ENCODE measurements at places on chromosomes 13 and 19.

DNA sequence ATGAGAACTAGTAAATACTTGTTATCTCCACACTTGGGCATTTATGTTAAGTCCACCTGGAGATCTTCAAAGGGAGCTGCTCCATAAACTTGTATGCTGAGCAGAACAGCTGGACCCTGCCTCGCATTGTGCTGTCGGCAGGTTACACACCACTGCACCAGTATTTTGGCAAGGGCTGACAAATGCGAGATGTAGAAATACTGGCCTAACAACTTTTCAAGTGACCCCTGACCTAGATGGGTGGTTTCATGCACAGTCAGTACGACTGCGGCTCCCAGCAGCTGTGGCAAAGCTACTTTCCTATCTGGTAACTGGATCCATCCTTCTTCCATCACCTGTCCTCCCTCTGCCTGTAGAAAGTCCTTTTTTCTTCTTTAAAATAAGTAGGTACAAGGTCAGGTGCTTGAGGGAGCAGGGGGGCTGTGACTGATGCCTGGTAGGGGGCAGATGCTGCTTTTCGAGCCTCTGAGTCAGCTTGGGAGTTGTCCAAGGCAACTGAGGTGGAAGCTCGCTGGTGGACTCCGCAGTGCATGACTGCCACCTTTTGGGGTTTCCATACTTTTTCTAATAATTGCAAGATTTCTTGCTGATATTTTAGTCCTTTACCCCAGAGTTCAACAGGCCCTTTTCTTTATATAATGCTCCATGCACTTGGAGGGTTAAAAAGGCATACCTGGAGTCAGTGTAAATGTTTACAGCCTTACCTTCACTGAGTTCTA lies 86.8 kb downstream of the SLC25A15 start:
- no peak for DNase-seq
- H3K4me1 ChIP-seq = no peaks in the 10 kb centered on the region
- peaks cover 92% of the 10 kb centered on the region for H3K36me3 ChIP-seq
- no peak overlapping the region for H3K4me3 ChIP-seq
- no peak overlapping the region for H3K27ac ChIP-seq

GRCh38 chr13:52751196-52751595 lies 11.6 kb upstream of the CNMD start:
- no peak for DNase-seq
- H3K36me3 ChIP-seq = no peaks in the 10 kb centered on the region
- no peaks in the 10 kb centered on the region for H3K4me1 ChIP-seq

DNA sequence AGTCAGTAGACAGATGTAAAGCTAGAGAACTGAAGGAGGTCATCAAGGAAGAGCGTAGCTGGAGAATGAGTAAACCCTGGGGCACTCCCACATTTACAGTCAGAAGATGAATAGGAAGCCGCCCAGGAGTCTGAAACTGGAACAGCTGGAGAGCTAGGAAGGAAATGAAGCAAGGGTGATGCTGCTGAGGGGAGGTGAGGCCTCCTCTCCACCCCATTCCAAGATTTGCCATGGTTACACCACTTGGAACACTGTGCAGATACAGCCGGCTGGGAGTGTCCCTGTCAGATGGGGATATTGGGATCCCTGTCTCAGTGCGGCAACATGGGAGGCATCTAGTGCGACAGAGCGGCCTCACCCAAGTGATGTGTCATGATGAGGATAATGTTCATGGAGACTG lies 51.8 kb upstream of the GPI start:
- no peak for DNase-seq
- no peaks in the 10 kb centered on the region for H3K27me3 ChIP-seq
- H3K4me1 ChIP-seq = peaks cover 60% of the 10 kb centered on the region
- no peaks in the 10 kb centered on the region for H3K36me3 ChIP-seq

- H3K4me1 ChIP-seq = no peaks in the 10 kb centered on the region
- peaks cover 1% of the 10 kb centered on the region for H3K36me3 ChIP-seq
- no peak overlapping the region for H3K27ac ChIP-seq
- no peak for DNase-seq
- no peaks in the 10 kb centered on the region for H3K27me3 ChIP-seq
Observed at GRCh38 chr13:30780338-30780981, 45.1 kb downstream of the ALOX5AP start.

DNA sequence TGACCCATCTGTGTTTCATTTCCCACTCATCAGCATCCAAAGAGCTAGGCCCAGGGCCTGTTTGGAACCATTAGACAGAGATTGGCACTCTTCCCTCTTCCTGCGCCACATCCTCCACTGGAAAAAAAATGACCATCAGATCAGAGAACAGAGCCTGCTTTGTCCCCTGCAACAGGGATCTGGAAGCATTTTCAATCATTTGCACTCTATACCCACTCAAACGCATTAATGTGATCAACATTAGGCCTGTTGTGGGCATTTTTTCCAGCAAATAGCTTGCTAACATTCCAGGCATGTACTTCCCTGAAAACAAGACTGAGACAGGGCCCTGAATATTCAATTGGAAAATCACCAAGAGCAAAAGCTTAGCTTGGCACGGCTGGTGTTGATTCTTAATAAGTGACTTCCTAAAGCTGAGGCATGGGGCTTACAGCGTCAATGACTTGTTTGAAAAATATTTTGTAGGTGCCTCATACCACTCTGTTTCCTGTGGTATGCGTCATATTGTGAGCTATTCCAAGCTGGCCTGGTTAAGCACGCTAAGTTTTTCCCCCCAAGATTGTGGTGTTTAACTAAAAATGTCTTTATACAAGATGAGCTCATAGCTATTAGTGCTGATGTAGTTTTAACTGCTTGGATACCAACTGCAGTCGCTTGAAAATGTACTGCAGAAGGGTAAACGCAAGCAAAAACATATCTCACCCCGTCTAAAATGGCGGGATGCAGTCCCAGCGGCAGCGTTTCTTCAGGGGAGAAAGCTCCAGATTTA lies 404.4 kb downstream of the SPRY2 start:
- H3K27me3 ChIP-seq = no peaks in the 10 kb centered on the region
- H3K4me3 ChIP-seq = no peak overlapping the region
- no peaks in the 10 kb centered on the region for H3K36me3 ChIP-seq
- DNase-seq = no peak

GRCh38 chr13:26062853-26063444 lies 11.1 kb upstream of the SHISA2 start:
- no peak overlapping the region for H3K27ac ChIP-seq
- DNase-seq = peak; percentile 43

DNA sequence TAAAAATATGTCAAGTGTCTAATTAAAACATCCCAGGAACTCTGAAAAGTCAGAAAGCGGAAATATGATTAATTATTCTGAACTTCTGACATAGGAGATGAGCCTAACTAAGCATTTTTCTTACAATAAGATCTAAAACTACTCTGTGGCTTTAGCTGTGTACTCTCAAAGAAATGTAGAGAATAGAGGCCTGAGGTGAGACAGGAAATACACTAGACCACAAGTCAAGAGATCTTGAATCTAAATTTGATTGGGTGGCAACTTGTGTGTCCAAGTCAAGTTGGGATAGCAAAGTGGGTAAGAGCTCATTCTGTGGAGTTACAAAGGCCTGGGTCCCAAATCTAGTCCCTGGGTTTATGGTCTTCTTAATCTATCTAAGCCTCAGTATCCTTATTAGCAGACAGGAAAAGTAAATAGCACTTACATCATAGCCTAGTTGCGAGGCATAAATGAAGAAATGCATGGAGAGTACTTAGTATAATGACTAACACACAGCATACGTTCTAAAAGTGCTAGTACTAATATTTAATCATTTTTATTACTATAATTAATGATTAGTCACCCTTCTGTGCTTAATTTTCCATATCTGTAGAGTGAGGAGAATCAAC lies 9.4 kb upstream of the LRRC63 start:
- no peaks in the 10 kb centered on the region for H3K27me3 ChIP-seq
- peak overlapping the region; percentile 81 for H3K27ac ChIP-seq
- H3K4me1 ChIP-seq = peaks cover 32% of the 10 kb centered on the region
- H3K4me3 ChIP-seq = no peak overlapping the region

- no peaks in the 10 kb centered on the region for H3K27me3 ChIP-seq
- no peaks in the 10 kb centered on the region for H3K4me1 ChIP-seq
- H3K27ac ChIP-seq = no peak overlapping the region
- H3K36me3 ChIP-seq = no peaks in the 10 kb centered on the region
Observed at GRCh38 chr19:18775586-18776287, 15.4 kb downstream of the COMP start.

DNA sequence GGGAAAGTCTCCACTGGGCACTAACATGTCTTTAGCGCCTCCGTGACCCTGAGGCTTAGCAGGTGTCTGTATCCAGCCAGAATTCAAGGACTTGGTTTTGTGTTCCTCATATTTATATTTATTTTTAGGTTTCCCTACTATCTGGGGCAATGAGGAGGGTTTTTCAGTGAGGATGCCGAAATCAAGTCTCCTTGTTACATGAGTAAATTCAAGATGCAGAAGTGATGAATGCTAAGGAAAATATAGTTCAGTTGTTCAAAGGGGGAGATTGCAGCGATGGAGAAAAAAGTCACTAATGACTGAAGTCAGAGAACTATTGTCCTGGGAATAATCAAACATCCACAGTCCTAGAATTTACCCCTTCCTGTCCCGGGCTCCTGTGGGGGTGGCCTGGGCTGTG lies 791 bp upstream of the ADGRE2 start:
- H3K27ac ChIP-seq = no peak overlapping the region
- H3K4me1 ChIP-seq = peaks cover 6% of the 10 kb centered on the region
- H3K4me3 ChIP-seq = no peak overlapping the region
- peaks cover 32% of the 10 kb centered on the region for H3K27me3 ChIP-seq

GRCh38 chr19:49378512-49378911 lies 9.5 kb upstream of the KASH5 start:
- no peak overlapping the region for H3K4me3 ChIP-seq
- H3K36me3 ChIP-seq = no peaks in the 10 kb centered on the region
- no peak for DNase-seq
- peaks cover 2% of the 10 kb centered on the region for H3K27me3 ChIP-seq
- no peak overlapping the region for H3K27ac ChIP-seq
- no peaks in the 10 kb centered on the region for H3K4me1 ChIP-seq

- no peaks in the 10 kb centered on the region for H3K36me3 ChIP-seq
- DNase-seq = no peak
- no peak overlapping the region for H3K4me3 ChIP-seq
Observed at GRCh38 chr13:24627090-24627714, 53.0 kb upstream of the ATP12A start.

DNA sequence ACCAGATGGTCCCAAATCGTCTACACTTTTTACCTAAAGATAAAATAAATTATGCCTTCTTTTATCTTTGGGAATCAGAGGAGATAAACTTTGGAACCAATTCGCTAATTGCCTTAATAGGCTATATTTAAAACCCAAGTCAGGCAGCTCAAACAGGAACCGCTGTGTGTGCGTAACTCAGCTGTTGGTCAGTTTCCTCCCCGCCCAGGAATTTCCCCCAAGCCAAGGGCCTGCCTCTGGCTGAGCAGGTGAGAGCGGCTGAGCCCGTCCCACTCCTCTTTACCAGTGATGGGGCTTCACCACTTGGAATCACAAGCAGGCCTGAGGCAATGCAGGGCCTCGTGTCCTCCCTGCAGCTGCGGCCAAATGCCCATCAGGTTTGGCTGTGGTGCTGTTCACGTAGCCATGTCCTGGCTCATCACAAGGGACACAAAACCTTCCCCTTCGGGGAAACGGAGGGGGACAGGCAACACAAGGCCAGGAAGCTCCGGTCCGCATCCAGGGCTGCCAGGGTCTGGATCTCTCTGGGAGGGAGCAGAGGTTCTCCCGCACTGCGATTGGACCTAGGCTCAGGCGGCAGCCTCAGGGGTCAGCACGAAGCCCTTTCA lies 503 bp upstream of the SLC7A9 start:
- DNase-seq = no peak
- no peaks in the 10 kb centered on the region for H3K36me3 ChIP-seq
- no peaks in the 10 kb centered on the region for H3K4me1 ChIP-seq
- H3K27ac ChIP-seq = no peak overlapping the region
- no peaks in the 10 kb centered on the region for H3K27me3 ChIP-seq
- no peak overlapping the region for H3K4me3 ChIP-seq

- H3K36me3 ChIP-seq = no peaks in the 10 kb centered on the region
- H3K27ac ChIP-seq = no peak overlapping the region
- no peak for DNase-seq
- no peaks in the 10 kb centered on the region for H3K27me3 ChIP-seq
- no peaks in the 10 kb centered on the region for H3K4me1 ChIP-seq
- H3K4me3 ChIP-seq = no peak overlapping the region
Observed at GRCh38 chr13:66612983-66613382, 617.2 kb downstream of the PCDH9 start.

GRCh38 chr13:34254366-34254765 lies 436.4 kb downstream of the RFC3 start:
- no peaks in the 10 kb centered on the region for H3K36me3 ChIP-seq
- no peak for DNase-seq
- H3K27ac ChIP-seq = no peak overlapping the region
- no peak overlapping the region for H3K4me3 ChIP-seq
- no peaks in the 10 kb centered on the region for H3K27me3 ChIP-seq
- H3K4me1 ChIP-seq = no peaks in the 10 kb centered on the region

DNA sequence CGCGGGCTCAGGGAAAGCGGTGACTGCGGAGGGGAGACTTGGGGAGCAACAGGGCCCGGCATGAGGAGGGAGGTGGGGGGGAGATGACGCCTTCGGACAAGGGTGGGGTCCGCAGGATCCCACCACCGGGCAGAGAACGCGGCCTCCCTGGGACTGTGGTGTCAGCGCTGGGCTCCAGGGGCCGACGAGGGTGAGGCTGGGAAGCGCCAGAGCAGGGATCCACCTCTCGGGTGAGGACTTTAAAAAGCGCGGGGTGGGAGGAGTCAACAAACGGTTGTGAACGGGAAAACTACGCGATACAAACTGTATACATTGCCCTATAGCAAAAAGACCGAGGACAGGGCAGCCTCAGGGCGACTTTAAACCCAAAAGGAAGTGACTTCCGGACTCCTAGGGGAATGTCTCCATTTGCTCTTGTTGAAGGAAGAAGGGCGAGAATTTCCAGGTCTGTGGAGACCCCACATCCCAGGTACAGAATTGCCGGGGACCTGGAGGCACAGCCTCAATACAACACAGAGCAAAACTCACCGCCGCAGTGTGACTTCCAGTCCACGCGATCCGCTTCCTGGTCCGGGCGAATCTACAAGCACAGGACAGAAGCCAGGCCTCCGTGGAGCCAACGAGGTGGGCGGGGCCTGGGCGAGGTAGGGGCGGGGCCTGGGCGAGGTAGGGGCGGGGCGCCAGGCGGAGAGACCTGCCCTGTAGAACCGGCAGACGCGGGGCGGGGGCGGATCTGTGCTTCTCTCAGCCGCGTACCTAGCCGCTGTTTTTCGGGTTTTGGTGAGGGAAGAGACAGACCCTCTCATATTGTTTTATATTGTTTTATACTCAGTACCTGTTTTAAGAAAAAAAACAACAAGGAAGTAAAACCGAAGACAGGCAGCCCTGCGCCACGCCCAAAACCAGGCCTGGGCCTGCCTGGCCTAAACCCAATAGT lies at the start of gene ZNF888:
ZNF888 (minus strand) TSS at position 588 of the 937 bp plus-strand sequence. CDS start 5,555 bp downstream, outside the sequence.
- no peaks in the 10 kb centered on the region for H3K27me3 ChIP-seq
- peaks cover 15% of the 10 kb centered on the region for H3K36me3 ChIP-seq
- H3K4me1 ChIP-seq = peaks cover 23% of the 10 kb centered on the region
- H3K4me3 ChIP-seq = peak within 1 kb of the TSS; percentile 92
- H3K27ac ChIP-seq = peak within 1 kb of the TSS; percentile 87

- H3K4me3 ChIP-seq = peak overlapping the region; percentile 89
- peaks cover 57% of the 10 kb centered on the region for H3K4me1 ChIP-seq
- peaks cover 52% of the 10 kb centered on the region for H3K36me3 ChIP-seq
Observed at GRCh38 chr19:4910594-4911281, 1.4 kb downstream of the UHRF1 start.

- H3K4me3 ChIP-seq = no peak overlapping the region
- no peaks in the 10 kb centered on the region for H3K27me3 ChIP-seq
- peaks cover 15% of the 10 kb centered on the region for H3K36me3 ChIP-seq
- no peak for DNase-seq
- H3K27ac ChIP-seq = no peak overlapping the region
- peaks cover 9% of the 10 kb centered on the region for H3K4me1 ChIP-seq
Observed at GRCh38 chr19:42291435-42291810, 10.5 kb upstream of the PRR19 start.

GRCh38 chr13:42594481-42595252 lies 20.7 kb downstream of the TNFSF11 start:
- H3K4me3 ChIP-seq = no peak overlapping the region
- H3K36me3 ChIP-seq = no peaks in the 10 kb centered on the region
- H3K4me1 ChIP-seq = no peaks in the 10 kb centered on the region
- H3K27me3 ChIP-seq = no peaks in the 10 kb centered on the region

All from activated CD4-positive, alpha-beta memory T cell treated with anti-CD3 and anti-CD28 coated beads for 36 hours (primary cell).